ENCODE measurements at places on chromosomes 4 and X.

GRCh38 chr4:148196164-148196563, 246.1 kb downstream of the NR3C2 start:
- no peak for DNase-seq

GRCh38 chr4:108393890-108394472, 225.2 kb upstream of the LEF1 start:
- DNase-seq: no peak

DNA sequence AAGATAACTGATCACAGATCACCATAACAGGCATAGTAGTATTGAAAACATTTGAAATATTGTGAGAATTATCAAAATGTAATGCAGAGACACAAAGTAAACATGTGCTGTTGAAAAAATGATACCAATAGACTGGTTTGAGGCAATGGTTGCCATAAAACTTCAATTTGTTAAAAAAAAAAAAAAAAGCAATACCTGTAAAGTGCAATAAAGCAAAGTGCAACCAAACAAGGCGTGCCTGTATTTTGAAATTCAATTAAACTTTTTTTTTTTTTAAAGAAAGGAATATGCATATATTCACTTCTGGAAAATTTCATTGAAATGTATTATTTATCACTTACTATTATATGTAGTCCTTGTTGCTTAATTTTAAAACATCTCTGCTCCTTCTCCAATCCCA, 27.7 kb downstream of the TMEM154 start:
- no peak for DNase-seq

DNA sequence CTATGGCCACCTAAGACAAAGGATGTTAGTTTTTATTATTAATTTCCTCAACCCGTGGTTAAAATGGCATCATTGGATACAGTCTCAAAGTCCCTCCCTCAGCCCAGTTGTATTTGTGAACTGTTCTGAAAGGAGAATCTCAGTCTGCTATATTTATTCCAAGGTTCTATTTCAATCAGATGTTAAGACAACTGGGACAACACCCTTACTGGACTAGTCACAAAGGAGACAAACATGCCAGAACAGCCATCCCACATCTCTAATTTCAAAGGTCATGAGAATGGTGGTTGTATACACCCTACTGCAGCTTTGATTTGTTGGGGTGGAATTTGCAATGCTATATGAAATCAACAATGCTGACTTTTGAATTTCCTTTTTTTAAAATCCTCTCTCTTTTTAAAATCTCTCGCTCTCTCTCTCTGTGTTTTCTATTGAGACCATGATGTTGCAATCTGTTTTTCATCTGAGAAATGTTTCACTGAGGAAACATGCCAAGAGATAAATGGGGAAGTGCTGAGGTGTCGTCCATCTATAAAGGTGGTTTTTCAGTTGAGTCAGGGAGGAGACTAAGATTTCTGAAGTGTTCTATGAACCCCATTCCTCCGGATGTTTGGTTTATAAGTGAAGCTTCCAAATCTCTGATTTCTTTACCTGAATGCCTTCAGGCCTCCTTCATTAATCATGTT, 201.5 kb upstream of the GATB start:
- no peak for DNase-seq

DNA sequence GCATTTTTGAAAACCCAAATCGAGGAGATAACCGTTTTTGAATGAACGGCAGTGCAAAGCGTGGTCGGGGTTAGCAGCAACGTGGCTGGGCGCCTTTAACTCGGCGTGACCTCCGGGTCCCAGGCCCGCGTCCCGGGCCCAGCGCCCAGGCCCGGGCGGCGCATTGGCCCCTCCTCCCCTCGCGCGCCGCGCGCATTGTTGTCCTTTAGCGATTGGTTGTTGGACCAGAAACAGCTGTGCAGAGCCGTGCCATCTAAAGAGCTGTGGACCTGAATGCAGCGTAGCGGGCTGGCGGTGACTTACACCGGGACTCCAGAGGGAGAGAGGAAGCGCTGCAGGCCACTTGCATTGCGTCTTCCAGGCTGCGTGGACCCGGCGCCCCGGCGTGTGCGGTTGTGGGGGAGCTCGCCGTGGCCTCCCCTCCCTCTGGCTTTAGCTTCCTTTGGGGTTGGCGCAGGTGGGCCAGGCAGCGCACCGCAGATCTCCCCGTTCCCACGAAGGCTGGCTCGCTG, at the start of gene STOX2:
STOX2 (plus strand) TSS at position 227 of the 512 bp plus-strand sequence. CDS start 1,484 bp downstream, outside the sequence.
- DNase-seq: no peak
